ENCODE measurements at places on chromosomes 11 and 22.

- no peak for DNase-seq
Measured at GRCh38 chr11:115990004-115990447, 485.8 kb upstream of the CADM1 start.

DNA sequence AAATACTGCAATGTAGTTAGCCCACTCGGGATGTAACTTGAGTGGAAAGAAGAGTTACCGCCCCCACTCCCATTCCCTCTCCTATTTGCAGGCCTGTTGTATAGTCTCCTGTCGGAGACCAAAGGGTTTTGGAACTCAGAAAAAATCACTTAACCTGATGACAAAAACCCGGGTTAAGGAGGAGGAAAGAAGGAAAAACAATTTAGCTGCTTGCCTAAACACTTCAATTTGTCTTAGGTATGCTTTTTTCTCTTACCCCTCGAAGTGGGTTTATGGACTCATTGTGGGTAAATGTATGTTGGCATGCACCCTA is 2.2 kb downstream of the YAP1 start:
- no peak for DNase-seq

GRCh38 chr11:34587282-34587677 is 33.6 kb upstream of the EHF start:
- no peak for DNase-seq

- DNase-seq: no peak
Measured at GRCh38 chr11:7376386-7376785, 108.9 kb upstream of the OLFML1 start.

DNA sequence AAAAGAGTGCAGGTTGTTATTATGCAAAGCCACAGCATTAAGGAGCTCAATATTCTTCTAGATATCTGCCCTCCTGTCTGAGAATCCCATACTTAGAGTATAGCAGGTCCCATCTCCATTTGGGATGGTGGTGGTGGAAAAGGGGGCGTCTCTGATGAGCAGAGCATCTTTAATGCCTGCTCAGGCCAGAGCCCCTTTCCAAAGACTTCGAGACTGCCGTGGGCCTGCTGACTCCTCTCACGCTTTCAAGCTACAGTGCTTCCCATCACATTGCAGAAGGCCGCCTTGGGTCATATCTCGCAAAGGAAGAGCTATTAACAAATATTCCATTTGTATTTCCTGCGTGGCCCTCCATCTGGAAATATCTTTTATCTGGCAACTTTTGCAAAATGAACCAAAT is 10.9 kb downstream of the LMO2 start:
- DNase-seq: no peak

GRCh38 chr22:49328118-49328475 is 499.6 kb downstream of the BRD1 start:
- DNase-seq: no peak

DNA sequence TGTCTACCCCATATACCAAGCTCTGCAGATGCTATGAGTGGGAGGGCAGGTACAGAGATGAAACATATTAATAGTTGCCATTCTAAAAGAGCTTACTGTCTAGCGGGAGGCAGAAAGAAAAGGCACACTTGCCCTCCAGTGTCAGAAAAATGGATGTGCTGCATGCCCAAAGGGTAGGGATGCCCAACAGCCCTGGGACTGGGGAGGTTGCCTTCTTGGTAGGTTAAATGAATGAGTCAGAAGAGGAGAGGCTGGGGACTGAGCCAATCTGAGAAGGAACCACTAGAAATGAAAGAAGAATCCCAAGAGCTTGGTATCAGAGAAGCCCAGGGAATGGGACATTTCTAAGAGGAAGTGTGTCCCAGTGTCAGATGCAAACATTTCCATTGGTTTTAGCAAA is 1.2 kb downstream of the BIRC3 start:
- peak; percentile 45 for DNase-seq

GRCh38 chr22:33472462-33473344 is 414.5 kb upstream of the SYN3 start:
- no peak for DNase-seq

Measured in activated T-helper 1 cell treated with anti-CD3 and anti-CD28 coated beads, Interleukin-2, amount 50 U/mL, for 16 hours (primary cell).